NK-92 treated with Interleukin-12 subunit alpha and Interleukin-12 subunit beta, amount 100 ng/mL, for 24 hours (cell line): ENCODE measurements at places on chromosomes 4 and X.

- no peak for DNase-seq
These were observed 74.9 kb upstream of the MAOA start for GRCh38 chrX:43581167-43581566.

DNA sequence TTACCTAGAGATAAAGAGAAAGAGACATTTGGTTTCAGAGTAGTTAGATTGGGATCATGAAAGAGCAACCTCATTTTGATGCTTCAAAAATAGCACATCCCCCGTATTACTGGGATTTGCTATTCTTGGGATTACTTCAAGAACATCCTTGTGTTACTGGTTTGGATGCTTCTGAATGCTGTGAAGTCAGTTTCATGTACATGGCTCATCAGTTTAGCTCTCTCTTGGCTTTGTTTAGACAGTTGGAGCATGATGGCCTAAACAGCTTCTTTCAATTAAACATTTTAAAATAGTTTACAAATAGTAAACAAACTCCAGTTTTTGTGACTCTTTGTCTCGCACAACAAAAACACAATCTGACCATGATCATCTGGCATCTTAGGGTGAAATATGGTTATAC, 23.9 kb downstream of the HTT start:
- no peak for DNase-seq

DNA sequence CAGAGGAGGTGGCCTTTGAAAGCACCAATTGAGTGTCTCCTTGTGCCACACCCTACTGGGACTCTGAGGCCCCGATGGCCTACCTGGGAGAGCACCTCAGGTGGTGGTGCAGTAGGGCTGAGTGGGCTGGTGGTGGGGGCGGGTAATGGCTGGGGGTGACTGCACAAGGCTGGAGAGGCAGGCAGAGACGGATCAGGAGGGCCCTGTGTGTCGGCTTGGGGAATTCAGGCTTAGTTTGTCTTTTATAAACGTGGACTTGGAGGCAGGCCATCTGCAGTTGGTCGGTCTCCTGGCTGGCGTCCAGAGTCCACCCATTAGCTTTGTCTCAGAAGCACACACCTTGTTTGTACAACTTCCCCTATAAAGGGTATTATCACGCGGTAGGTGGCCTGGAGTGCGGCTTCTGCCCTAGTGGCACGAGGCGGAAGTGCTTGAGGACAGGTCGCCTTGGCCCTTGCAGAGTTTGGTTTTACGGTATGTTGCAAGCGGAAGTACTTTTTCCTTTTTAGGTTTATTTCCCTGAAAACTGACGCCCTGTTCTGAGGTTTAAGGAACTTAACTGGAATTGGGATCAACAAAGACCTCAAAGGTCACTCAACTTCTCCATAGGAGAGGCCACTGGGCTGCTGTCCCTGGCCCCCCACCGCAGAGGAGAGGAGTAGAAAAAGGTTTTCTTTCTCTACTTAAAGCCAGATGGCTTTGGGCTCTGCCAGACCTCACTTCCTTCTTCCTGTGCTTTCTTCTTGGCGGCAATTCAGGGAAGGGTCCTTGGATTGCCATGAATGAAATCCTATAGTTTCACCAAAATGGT, 8.0 kb downstream of the TBC1D14 start:
- no peak for DNase-seq

DNA sequence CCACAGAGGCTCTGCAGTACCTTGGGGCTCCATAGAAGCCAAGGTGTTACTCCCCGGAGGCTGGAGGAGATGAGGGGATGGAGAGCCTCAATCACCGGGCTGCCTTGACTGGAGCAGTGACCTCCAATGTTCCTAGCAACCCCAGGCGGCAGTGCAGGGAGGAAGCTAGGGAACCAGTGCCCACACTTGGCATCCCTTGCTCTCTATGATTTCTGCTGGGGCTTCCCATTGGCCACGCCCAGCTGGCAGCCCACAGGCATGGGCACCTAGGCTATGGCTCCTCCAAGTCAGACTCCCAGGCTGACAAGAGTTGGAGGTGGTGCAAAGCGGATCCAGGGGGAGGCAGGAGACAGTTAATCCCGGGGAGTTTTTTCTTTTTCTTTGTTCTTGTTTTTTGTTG, 229.7 kb downstream of the EVC2 start:
- DNase-seq, result no peak

DNA sequence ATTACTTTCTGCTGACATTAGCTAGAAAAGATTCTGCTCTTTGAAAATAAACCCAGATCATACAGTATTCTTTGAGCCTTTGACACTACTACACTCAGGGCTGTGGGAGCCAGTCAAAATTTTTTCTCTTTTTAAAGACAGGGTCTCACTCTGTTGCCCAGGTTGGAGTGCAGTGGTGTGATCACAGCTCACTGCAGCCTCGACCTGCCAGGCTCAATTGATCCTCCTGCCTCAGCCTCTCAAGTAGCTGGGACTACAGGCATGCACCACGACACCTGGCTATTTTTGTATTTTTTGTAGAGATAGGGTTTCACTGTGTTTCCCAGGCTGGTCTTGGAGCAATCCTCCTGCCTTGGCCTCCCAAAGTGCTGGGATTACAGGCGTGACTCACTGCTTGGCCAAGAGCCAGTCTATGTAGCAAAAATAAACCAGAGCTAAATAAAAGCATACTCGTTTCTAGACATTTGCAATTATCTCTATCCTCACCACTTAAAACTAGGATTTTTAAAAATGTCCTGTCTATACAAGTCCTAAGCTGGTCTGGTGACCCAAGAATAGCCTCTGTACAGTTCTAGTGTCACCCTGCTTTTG, 43.2 kb downstream of the AKAP4 start:
- DNase-seq, result no peak

- no peak for DNase-seq
These were observed 58.1 kb upstream of the MAP9 start for GRCh38 chr4:155434904-155435303.

- no peak for DNase-seq
These were observed 1.3 kb downstream of the VMA21 start for GRCh38 chrX:151398346-151398745.

GRCh38 chr4:150939530-150939929, 75.6 kb downstream of the LRBA start:
- no peak for DNase-seq

GRCh38 chr4:62948108-62948507, 1461.1 kb downstream of the TECRL start:
- no peak for DNase-seq

DNA sequence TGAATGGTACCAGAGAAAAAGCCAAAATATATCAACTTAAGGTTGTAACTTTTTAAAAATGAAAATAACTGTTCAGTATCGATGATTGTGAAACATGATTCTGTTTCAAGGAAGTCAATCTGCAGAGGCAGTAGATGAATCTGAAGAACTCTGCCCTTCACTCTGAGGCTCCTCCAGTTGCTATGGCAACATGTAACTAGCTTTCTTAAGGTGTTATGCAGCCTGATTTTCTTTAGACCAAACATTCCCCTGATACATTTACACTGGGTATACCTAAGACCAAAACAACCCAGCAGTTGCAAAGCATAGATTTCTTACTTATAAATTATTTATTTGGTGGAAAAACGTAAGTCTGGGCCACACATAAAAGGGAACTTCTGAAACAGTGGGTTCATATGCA, 133.6 kb upstream of the RASGEF1B start:
- no peak for DNase-seq

- no peak for DNase-seq
These were observed 1.2 kb downstream of the MSMO1 start for GRCh38 chr4:165328708-165329107.

- DNase-seq, result no peak
These were observed 208.7 kb downstream of the SOWAHB start for GRCh38 chr4:76689145-76689817.

- no peak for DNase-seq
These were observed 89.9 kb downstream of the GPC4 start for GRCh38 chrX:133325422-133325821.

GRCh38 chr4:99467887-99468286, 32.7 kb upstream of the ADH7 start:
- no peak for DNase-seq

DNA sequence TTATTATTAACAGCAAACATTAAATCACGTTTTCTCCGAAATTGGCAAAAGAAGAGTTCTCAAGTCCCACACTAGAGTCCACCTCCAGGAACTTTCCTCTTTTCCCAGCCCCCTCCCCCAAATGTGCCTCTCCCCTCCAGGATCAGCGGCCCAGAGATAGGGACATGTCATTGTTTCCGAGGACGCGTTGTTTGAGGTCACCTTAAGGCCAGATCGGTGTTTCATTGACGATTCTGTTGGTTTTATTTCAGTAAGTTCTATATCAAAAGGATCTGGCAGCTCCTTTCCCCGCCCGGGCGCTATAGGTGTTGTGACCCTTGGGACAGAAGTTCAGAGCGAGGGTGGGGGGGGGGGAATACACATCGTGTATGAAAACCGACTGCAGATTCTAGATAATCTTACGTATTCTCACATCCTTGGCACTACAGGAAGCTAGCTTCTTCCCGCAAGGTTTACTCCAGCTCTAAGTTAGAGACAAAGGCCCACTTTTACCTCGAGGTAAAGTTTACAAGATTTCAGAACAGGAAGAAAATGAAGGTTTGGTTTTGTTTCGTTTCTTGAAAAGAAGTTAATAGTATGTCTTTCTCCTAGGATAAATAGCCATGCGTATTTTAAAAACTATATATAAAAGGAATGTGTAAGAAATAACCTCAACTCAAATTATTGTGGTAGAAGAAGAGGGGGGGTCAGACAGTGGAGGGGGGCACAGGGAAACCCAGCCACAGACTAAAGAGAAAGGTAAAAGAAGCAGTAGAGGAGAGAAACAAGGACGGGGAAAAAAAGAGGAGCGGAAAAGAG, 739 bp upstream of the MSX1 start:
- DNase-seq, result no peak

- DNase-seq, result no peak
These were observed 934 bp downstream of the PDHA1 start for GRCh38 chrX:19344661-19345060.

DNA sequence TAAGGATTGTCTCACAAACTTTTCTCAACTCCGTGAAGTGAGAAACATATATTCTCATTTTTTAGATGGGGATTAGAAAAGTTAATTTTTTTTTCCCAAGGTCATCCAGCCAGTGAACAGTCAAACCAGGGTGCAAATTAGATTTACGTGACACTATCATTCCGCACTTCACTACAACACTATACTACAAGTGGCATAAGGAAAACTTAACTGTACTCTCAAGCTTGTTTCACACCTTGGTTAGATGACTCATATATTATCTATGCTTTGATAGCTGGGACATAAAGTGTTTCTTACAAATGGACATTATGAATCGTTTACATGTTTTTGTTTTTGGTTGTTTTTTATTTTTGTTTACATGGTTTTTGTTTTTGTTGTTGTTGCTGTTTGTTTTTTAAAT, 525.7 kb downstream of the PPARGC1A start:
- DNase-seq, result no peak

DNA sequence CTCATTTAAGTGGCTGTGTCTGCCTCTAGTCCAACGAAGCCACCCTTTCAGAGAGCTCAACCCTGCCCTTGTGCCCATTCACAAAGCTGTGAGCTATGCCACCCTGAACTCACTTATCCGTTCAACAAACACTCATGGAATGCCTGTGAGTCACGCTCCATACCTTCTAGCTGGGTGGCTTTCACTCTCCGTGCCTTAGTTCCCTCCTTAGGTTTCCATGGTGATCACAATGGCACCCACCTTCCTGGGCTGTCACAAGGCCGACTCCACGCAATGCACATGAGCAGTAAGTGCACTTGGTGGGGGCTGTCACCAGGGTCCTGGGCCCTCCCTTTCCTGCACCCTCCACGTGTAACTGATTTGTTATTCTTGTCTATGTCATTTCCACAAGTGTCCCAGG, 37.2 kb upstream of the PPP2R2C start:
- no peak for DNase-seq

DNA sequence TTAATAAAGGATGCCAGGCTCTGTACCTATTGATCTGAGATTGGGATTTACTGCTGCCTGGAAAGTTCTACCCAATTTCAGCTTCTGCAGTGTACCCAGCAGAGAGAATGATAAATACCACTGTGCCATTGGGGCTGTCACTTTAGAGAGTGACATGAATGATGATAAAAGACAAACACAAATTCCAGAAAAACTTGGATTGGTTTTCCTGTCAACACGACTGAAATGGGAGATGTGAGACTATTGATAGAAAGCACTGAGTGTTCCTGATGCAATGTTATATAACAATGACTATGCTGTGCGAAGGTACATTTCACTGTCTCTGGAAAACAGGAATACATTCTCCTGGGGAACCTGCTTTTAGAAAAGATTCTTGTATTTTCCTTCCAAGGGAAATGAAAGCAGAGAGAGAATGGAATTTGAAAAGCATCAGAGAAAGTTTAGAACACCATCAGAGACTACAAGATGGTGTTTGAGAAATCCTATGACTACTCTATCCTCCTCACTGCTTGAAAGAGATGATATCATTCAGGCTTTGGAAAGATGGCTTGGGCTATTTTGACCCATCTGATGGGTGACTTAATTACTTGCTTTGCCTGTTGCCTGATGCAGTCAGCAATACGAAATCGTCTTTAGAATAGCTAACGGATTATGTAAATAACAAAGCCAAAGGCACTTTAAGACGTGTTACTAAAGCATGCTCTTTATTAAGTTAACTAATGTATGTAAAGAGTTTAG, 49.7 kb downstream of the MID1IP1 start:
- no peak for DNase-seq

GRCh38 chr4:175891851-175892250, 79.8 kb upstream of the GPM6A start:
- DNase-seq, result no peak

GRCh38 chr4:110424144-110424543, 51.8 kb upstream of the ENPEP start:
- DNase-seq, result no peak
